OCI-LY7 (cell line): ENCODE measurements at places on chromosomes 3 and 15. TPM values are rescaled to one million over a fixed set of nuclear protein-coding genes. Genes with fewer than 3 reads are reported as not detected.

DNA sequence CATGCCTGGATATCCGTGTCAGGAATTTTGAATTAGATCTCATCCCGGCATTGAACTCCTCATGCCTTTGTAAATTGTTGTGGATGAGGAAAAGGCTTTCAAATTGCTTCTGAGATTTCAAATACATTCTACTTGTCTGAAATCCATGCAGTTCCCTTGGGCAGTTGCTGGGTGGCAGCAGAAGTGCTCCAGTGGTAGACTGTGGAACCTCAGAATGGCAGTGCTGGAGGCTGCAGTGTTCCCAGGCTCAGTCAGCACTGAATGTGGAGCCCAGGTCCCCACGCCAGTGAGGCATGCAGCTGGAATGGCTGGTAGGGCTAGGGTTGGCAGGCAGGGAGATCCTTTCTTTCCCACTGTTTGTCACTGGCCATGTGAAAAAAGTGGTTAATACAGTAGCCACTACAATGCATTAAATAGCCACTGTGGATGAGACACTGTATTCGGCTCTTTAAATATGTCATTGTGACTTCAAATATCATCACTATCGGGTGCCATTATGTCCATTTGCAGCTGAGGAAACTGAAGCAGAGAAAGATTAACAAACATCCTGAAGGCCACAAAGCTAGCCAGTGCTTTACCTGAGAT, 98.6 kb downstream of the TPRG1 start:
- peak; percentile 61 for DNase-seq

AQP9 gene
- total RNA-seq = not detected in 2 replicates

DNA sequence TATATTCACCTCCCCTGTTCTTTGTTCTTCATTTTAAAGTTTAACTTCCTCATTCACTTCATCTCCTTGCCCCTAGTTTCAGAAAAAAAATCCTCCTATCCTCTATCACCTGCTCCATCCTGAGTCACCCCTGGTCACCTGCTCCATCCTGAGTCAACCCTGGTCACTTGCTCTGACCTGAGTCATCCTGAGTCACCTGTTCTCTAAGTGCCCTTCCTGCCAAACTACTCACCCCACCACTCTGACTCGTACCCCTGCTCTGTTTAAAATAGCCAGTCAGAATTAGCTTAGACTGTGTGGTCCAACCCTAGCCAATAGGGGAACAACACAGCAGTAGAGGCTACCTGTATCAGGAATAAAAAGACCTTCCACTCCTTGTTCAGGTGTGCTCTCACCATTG, 716.9 kb downstream of the ZBBX start:
- no peak for DNase-seq

DNA sequence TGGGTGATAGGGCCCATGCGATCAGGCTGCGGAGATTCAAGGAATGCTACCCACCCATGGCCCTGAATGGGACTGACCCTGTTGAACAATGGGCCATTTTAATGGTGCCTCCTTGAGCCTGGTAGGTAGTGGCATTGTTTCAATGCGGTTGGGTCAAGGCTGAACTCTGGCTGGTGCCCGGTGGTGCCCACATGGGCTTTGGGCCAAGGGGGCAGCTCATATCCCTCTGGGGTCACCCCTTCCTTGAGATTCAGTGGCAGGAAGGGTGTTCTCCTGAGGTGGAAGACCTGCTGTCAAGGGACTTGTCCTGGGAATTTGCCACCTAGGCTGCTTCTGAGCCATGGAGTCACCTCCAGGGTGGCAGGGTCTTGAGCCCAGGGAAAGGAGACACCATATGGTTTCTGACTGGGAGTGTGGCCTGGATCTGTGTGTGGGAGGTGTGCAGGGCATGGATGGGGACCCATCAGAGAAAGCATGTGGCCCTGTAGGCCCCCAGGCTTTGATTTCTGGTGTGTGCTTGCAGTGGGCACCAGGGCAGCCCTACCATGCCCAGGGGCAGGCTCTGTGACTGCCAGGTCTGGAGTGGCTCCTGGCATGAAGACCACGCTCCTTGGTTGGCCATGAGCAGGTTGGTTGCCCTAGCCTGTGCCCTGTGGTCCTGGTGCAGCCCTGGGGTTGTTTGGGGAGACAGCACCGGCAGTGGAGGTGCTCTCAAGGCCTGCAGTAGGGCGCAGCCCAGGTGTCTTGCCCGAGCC, 199.9 kb downstream of the UBE3A start:
- no peak for DNase-seq

DNA sequence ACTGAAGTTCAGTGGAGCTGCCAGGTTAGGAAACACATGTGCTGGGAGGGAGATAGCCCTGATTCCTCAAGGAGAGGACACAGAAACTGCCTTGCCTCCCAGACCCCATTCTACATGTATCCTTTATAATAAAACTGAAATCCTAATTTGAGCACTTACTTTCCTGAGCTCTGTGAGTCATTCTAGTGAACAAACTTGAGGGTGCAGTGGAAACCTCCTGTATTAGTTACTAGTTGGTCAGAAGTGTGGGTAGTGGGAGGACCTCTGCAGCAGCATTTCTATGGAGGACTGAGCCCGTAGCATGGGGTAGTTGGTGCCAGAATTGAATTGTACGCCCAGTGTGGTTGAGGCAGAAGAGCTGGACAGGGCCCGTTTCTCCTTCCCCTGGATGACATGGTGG, 23.9 kb downstream of the ATP1B3 start:
- DNase-seq = no peak

FEZF2 gene
- not detected in 2 replicates for total RNA-seq

DNA sequence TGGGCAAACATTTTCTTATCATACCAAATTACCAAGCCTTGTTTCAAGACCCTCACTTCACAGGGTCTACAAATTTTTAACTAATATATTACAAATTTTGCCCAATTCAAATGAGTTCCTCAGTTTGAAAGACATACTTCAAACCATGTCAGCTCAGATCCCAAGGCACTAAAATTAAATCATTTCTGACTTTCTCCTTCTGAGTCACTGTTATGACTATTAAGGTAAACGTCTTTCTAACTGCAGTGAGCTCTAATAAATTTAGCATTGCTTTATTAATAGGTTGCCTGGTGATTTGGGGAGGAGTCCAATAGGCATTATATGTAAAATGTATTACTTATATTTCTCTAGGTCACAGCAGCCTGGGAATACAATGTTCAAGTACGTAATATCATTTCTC, 158.2 kb upstream of the ARHGEF26 start:
- DNase-seq = no peak

DNA sequence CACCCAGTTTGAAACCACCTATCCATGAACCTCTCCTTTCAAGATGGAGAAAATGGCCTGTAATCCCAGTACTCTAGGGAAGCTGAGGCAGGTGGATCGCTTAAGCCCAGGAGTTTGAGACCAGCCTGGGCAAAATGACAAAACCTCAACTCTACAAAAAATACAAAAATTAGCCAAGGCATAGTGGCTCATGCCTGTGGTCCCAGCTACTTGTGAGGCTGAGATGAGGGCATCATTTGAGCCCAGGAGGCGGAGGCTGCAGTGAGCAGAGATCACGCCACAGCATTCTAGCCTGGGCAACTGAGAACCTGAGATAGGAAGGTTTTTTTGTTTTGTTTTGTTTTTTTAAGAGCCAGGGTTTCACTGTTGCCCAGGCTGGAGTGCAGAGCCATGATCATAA, 5.4 kb downstream of the TKT start:
- DNase-seq = no peak
